ENCODE measurements at places on chromosomes 4 and X. TPM values are rescaled to one million over a fixed set of nuclear protein-coding genes. Genes with fewer than 3 reads are reported as not detected.

Gene ARR3
- polyA plus RNA-seq: not detected

GRCh38 chr4:128574706-128575105 is 234.8 kb upstream of the JADE1 start:
- DNase-seq: peak; percentile 32

- no peak for DNase-seq
These were observed 12.4 kb upstream of the NKX1-1 start for GRCh38 chr4:1418494-1419285.

- DNase-seq: no peak
These were observed 405.1 kb downstream of the KCNIP4 start for GRCh38 chr4:21543514-21543913.

DNA sequence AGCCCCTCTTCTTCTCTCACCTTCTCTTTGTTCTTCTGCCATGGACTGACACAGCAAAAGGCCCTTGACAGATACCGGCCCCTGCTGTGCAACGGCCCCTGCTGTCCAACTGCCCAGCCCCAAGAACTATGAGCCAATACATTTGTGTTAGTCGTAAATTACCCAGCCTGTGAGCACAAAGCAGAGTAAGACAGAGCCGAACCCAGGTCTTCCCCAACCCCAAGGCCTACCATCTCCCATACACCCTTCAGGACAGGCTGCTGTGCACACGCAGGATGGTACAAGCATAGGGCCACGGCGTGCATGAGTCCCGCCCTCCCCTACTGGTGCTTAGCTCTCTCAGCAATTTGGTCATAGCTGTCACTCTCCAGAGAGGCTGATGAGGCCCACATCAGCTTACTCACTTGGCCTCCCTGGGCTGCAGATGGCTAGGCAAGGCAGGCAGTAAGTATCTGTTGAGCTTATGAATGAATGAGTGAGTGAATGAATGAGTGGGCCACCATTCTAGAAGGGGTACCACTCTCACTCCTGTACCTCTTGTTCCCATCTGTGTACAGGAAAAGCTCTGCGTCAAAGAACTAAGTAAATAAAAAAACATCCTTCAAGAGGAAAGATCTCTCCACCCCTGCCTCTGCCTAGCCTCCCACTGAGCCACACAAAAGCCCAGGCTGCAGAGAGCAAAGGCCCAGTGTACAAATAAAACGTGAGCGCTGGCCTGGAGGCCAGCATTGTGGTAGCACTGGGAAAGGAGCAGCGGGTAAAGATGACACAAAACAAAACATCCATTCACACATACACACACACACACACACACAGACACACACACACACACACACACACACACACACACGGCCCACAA is 13.9 kb downstream of the WDR1 start:
- no peak for DNase-seq

GRCh38 chr4:36326476-36327029 is 45.1 kb downstream of the DTHD1 start:
- DNase-seq: no peak

DNA sequence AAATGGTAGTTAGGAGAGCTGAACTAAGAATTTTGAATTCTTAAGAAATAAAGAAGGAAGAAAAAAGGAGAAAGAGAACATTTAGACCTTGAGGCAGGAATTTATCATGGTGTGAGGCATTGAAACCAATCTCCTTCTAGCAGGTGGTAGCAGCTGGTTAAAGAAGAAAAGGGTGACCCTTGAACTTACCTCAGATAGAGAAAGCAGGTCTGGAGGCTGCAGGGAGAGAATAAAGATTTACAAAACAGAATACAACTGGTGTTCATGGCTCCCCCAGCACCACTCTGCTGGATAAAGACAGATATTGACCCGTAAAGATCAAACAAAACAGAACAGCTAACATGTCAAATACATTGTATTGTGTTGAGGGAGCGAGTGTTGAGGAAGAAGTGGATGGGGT is 56.0 kb downstream of the NCAPG start:
- no peak for DNase-seq

DNA sequence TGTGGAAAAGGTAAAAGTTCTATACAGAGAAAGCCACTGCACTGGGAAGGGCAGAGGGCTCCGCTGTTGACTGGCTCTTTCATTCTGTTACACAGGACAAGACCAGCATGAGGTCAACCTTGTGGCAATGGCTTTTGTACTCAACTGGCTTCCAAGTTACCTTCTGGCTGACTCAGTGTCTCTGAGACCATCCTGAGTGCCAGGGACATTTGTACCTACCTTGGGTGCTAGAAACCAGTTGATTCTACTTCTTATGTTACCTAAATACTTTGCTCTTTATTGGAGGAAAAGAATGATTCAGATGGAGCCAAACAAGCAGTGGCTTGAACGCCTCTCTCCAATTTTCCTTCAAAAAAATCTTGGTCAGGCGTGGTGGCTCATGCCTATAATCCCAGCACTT is 123.2 kb downstream of the RBM47 start:
- no peak for DNase-seq

GRCh38 chr4:15336410-15337167 is 91.2 kb upstream of the C1QTNF7 start:
- DNase-seq: no peak

Measured in HepG2 (cell line).